ENCODE measurements at places on chromosomes 6 and 20.

- no peak for DNase-seq
These were observed 14.6 kb downstream of the RPS6KA2 start for GRCh38 chr6:166612471-166612881.

GRCh38 chr6:50959081-50959641 is 140.5 kb downstream of the TFAP2B start:
- no peak for DNase-seq

- DNase-seq: no peak
These were observed 1.6 kb upstream of the DEK start for GRCh38 chr6:18265787-18266522.

DNA sequence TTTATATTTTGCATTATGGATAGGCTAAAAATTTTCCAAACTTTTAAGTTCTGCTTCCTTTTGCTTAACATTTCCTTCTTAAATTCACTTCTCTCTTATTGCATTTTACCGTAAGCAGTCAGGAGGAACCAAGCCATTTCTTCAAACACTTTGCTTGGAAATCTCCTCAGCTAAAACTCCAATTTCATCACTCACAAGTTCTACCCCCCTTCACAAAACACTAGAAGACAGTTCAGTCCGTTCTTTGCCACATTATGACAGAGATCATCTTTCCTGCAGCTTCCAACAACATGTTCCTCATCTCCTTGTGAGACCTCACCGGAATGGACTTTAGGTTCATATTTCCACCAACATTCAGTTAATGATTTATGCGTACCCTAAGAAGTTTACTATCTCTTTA is 79.2 kb upstream of the LY86 start:
- DNase-seq: no peak

- no peak for DNase-seq
These were observed 28.8 kb upstream of the DDR1 start for GRCh38 chr6:30855429-30856075.
